NCI-H748 treated with DMSO at 0.1 percent for 48 hours (cell line): ENCODE measurements at places on chromosomes 13 and 19.
A peak's percentile ranks its signal among the peaks of the same experiment; 100 is the strongest.

- DNase-seq: no peak
Observed at GRCh38 chr19:5809053-5809452, 4.2 kb downstream of the NRTN start.

DNA sequence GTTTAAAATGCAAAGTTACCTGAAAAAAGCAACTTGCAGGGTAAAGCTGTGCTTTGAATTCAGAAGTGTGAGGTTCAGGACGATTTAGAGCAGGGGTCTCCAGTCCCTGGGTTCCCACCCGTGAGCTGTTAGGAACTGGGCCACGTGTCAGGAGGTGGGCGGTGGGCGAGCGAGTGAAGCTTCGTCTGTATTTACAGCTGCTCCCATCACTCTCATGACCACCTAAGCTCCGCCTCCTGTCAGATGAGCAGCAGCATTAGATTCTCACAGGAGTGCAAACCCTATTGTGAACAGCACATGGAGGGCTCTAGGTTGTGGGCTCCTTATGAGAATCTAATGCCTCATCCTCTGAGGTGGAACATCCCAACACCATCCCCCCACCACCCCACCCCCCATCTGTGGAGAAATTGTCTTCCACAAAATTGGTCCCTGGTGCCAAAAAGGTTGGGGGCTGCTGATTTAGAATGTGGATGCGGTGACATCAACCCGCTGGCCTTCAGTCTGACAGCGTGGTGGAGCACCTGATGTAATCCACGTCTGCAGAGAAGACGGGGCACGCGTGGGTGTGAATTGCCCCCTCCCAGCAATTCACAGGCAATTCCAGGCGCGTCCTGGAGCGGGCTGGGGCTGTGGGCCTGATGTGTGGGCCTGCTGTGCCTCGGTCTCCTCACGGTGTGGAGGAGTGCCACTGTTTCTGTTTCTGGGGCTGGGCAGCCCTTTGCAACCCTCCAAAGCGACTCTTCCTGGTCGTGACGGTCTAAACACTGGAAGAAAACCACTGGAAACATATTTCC lies 214.0 kb upstream of the SOX1 start:
- peak; percentile 63 for DNase-seq

- no peak for DNase-seq
Observed at GRCh38 chr19:43318796-43319314, 34.6 kb upstream of the CD177 start.

GRCh38 chr13:29886446-29886845 lies 36.0 kb upstream of the UBL3 start:
- no peak for DNase-seq

DNA sequence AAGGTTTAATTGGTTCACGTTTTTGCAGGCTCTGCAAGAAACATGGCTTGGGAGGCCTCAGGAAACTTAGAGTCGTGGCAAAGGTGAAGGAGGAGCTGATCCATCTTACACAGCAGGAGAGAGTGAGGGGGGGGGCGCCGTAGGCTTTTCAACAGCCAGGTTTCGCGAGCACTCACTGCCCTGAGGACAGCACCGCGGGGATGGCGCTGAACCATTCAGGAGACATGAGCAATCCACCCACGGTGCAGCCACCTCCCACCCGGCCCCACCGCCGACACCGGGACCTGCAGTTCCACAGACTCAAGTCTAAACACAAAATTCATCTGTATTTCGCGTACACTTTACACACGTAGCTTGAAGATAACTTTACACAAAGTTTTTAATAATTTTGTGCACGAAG lies 73.6 kb downstream of the KDM4B start:
- DNase-seq: no peak

DNA sequence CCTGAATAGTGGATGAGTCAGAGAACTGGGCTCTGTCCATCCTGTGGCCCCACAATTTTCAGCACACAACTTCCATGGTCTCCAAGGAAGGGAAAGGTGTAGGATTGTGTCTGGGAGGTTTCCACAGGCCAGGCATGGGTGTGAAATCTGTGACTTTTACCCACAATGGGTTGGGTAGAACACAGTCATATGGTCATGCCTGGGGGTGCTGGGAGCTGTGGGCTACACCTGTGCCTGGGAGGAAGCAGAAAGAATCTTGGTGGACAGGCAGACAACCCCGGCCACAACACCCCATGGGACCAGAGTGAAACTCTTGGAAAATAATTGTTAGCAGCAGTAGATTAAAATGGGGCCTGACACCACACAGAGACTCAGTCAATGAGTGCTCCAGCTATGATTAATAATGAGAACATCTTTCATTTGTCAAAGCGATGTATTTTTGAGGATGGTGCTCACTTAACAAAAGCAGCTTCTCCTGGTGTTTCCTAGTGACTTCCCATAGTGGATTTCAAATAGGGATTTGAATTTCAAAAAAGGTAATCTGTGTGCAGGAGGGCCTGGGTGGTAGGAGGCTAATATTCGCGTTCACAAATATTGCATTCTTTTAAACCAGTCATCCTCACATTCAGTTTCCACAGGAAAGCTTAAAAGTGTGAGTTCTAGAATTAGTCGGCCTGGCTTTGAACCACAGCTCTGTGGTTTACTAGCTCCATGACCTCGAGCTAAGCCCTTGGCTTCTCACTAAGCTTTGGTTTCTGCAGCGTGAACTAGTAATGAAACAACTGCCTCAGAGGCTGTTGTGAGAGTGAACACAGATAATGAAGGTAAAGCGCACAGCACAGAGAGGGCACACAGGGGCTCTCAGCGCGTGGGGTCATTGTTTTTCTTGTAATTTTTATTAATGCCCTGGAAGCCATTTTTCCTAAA lies 89.3 kb upstream of the UQCRFS1 start:
- DNase-seq: no peak

- DNase-seq: peak; percentile 5
Observed at GRCh38 chr13:65836066-65836465, 1394.1 kb downstream of the PCDH9 start.

GRCh38 chr13:53782488-53782961 lies 753.9 kb downstream of the OLFM4 start:
- DNase-seq: peak; percentile 93

GRCh38 chr13:83975655-83976165 lies 93.4 kb upstream of the SLITRK1 start:
- DNase-seq: no peak

- DNase-seq: peak; percentile 56
Observed at GRCh38 chr19:55418185-55418584, 10.6 kb upstream of the UBE2S start.

DNA sequence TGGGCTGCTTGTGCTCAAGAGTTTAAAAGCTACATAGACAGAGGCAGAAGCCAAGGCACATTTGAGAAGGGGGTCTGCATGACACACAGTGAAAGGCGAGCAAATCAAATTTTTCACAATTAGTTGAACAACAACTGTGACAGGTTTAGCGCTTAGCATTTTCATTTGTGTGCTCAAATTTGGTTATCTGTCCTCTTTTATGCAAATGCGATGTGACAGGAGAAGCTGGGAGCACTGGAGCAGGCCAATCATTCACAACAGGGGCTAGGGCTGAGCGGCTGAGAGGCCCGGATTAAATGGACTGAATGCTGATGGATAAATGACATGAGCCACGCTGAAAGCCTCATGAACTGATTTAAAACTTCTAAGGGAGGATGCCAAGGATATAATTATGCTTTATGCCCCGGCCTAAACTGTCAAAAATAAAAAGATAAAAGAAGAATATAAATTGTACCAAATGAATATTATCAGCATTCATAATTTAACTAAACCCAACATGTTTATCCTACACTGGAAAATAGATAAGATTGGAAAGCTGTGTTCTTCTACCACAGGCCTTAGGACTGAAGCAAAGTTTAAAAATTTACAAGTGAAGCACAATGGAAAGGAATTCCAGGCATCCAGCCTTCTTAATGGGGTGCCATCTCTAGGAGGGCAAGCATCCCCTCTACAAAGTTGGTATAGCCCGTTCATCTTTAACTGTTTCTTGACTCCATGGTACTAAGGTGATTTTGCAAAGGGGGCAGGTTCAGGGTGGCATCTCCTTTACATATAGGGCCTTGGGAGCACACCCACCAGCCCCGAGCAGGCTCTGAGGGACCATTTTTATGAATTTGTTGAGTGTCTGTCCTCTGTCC lies 117.9 kb downstream of the RBM26 start:
- DNase-seq: no peak

DNA sequence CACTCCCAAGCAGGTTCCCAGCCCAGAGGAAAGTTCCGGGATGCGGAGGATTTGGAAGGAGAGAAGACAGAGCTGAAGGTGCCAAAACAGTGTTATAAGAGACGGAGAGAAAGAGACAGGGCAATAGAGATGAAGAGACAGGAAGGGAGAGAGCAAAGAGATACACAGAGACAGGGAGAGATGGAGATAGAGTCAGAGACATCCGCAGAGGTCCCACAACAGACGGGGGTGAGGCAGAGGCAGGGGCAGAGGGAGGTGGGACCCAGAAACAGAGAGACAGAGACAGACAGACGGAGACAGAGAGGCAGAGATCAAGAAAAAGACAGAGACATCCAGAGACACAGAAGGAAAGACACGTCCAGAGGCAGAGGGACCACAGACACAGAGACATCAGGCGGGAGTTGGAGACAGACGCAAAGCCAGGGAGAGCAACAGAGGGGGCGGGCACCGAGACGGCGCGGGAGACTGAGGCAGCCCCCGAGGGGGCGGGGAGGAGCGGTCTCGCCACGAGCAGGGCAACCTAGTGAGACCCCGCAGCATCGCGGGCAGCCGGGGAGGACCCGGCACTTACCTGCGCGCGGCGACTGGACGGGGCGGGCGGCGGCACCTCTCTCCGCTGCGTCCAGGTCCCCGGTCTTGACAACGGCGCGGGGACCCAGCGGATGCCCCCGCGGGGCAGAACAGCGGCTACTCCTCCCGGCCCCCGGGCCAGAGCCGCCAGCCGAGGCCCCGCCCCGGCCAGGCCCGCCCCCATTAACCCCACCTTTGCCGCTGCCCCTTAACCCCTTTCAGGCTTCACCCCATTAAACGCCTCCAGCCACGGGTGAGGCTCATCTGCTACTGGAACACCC lies at the start of gene GPR4:
Gene GPR4, minus strand, starts transcription at position 689 of the 851 bp plus-strand sequence. CDS start 10,346 bp downstream, outside the sequence.
- no peak for DNase-seq

DNA sequence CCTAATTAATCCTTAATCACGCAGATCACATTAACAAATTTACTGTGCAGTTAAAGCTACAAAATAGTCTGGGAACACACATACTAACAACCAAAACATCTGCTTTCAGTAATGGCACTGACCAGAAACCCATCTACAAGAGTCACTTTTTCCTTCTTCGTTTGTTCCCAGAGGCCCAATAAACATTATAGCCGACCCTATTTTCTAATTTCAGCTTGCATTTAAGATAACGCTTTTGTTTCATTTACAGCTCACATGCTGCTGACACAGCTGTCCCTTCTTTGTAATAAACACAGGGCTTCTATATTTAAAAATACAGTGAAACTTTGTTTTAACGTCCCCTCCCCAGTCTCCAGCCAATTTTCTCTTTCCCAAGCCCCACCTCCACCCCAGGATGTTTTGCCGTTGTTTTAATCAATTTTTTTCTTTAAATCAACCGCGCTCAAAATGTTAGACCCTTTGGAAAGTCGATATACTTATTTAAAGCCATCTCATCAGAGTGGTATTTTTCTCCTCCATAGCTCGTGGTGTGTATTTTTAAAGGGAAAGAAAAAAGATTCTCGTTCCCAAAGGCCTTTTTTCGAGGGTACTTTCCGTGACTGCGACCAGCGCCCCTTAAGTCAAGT lies 1.7 kb upstream of the WBP4 start:
- DNase-seq: peak; percentile 52

GRCh38 chr19:29952646-29953045 lies 10.6 kb downstream of the URI1 start:
- no peak for DNase-seq

DNA sequence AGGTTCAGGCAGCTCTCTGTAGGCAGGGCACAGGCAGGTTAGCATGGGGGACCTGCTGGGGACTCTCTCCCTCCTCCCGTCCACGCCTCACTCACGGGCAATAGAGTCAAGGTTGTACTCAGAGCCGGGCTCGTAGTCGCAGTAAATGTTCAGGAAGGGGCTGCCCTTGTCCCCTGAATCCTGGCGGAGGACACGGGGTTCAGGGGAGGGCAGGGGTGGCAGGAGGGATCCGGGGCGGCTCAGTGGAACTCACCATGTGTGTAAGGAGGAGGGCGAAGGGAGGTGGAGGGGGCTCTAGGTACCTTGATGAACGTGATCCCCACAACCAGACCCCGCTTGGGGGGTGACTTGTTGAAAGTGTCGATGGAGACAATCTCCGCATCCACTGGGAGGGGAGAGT lies 819 bp downstream of the KPTN start:
- DNase-seq: no peak

- DNase-seq: no peak
Observed at GRCh38 chr19:31214086-31214485, 135.2 kb downstream of the TSHZ3 start.

DNA sequence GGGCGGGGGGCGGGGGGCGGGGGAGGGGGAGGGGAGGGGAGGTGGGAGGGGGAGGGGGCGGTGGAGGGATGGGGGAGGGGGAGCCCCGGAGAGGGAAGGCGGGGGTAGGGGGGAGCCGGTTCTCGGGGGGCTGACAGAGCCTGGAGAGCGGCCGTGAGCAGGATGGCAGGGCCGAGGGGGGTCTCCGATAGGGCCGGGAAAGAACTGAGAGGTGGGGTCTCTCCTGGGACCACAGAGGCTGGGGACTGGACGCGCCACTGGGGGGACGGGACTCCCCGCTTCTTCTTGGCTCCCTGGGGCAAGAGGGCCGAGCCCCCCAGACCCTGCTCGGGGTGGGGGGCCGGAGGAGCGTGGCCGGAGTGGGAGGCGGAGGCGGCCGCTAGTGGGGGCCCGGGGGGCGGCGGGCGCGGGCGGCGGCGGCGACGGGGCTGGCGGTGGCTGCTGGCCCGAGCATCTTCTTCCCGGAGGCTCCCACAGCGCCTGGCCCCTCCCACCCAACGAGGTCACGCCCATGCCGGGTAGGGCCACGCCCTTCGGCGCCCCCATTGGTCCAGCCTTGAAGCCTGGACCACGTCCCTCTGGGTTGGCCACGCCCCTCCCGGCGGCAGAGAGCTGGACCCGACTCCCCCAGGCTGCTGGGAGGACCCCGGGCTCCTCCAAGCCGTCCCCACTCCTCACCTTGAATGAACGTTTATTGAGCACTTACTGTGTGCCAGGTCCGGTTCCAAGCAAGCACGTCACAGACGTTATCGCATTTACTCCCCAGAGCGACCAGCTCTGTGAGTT lies at the start of gene NOVA2:
Gene NOVA2, minus strand, starts transcription at position 313 of the 786 bp plus-strand sequence. CDS start 514 bp downstream, outside the sequence.
- DNase-seq: peak; percentile 65

DNA sequence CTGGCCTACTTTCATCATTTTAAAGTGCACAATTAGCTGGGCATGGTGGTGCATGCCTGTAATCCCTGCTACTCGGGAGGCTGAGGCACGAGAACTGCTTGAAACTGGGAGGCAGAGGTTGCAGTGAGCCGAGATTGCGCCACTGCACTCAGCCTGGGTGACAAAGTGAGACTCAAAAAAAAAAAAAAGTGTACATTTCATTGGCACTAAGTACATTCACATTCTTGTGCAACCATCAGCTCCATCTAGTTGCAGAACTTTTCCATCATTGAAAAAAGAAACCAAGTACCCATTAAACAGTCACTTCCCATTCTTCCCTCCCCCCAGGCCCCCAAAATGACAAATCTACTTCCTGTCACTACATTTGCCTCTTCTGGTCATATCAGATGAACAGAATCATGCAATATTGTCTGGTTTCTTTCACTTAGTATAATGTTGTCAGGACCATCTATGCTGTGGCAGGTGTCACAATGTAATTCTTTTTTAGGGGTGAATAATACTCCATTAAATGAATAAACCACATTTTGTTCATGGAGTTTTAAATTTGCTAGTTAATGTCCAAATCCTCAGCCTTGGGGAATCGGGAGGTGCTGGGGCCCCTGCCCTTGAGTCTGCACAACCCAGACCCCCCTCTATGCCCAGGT lies 7.4 kb upstream of the SIGLEC11 start:
- DNase-seq: no peak
